ENCODE measurements at places on chromosomes 2 and 18.
A peak's percentile ranks its signal among the peaks of the same experiment; 100 is the strongest.

GRCh38 chr2:68319398-68320117 lies at the start of gene CNRIP1:
Gene CNRIP1 (minus strand): TSS chr2:68319949. CDS start chr2:68319400, 549 bp downstream.
- no peak for DNase-seq

DNA sequence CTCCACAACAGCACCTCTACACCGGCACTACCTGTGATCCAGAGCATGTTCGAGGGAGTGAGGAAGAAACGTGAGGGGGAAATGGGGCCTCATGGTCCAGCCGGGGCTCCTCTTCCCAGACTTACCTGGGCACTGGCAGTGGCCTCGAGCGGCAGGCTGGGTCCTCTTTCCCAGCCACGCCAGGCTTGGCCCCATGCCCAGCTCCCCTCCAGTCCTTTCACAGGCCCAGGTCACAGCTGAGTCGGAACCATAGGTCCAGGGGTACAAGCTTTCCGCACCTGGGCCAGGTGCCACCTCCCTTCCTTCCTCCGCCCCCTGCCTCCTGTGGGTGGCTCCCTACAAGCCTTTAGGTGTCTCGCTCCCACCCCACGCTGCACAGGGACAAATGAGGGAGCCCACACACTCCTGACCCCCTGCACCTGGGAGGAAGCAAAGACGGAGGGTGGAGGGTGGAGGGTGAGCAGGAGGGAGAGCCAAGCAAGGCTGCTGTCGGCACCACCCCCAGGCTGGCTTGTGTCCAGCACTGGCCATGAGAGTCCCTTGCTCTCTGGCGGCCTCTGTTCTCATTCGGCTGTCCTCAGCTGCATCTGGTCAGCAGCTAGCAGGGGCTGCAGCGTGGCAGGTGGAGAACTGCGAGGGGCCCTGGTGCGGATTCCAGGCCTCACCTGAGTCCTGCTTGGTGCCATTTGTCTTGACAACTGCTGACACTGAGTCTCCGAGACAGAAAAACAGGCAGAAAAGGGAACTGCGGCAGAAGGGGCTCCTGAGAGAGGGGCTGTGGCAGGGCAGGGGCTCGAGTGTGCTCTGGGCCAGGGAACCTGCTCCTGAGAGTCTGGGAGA lies 26.8 kb downstream of the ADRA2B start:
- no peak for DNase-seq

- no peak for DNase-seq
Observed at GRCh38 chr2:224924631-224925030, 117.6 kb downstream of the DOCK10 start.

DNA sequence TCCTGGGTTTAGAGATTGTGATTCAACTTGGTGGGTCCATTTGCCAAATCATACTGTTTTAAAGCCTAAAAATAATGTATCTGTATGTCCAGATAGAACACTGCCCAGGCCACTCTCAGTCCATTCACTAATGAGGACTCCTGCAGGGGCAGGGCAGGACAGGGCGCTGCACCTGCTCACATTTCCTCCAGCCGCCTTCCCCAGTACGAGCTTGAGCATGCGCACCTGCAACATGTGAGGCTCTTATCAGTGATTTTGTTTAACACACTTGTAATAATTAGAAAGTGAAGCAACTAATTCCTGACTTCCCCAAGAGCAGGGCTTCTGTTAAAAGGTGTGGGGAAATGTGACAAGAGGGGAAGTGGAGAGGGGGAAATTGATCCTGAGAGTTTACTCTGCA lies 89.7 kb downstream of the AFF3 start:
- no peak for DNase-seq

DNA sequence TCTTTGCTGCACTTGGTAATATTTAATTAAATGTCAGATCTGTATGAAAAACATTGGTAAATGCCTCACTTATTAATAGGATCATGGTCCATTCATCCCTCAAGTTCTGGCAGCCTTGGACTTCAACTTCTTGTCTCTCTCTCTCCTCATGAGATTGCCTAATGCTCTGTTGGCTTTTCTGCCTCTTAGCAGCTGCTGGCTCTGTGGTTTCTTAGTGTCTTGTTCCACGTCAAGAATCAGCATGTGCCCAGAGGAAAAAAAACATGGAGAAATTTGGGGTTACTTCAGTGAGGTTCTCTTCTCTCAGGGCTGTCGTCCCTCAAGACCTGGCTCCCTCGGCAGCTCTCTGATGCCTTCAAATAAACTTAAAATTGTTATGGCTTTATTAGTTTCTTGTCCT lies 75.4 kb downstream of the TAF4B start:
- DNase-seq = no peak

DNA sequence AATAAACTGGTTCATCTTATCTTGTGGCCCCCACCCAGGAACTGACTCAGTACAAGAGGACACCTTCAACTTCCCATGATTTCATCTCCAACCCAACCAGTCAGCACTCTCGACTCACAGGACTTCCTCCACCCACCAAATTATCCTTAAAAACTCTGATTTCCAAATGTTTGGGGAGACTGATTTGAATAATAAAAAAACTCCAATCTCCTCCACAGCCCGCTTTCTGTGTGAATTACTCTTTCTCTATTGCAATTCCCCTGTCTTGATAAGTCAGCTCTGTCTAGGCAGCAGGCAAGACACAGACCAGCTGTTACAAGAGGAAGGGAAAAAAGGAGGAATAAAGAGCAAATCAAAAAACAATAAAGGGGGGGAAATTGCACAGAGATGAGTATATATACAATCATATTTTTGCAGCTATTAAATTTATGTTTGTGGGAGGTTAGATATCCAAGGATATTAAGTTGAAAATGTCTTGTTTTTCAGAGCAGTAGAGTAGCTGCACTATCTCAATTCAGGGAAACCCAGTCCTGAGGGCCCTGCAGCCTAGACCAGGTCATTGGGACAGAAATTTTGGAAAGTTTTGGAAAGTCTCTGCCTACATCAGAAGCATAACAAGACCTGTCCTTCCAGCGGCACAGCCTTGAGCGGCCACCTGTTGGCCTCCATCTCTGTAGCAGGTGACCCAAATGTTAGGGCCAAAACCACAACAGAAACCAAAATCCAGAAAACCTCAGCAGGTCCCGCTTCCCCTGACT lies 32.8 kb upstream of the SIGLEC15 start:
- DNase-seq = no peak

GRCh38 chr2:20469595-20469994 lies 22.7 kb downstream of the RHOB start:
- no peak for DNase-seq

DNA sequence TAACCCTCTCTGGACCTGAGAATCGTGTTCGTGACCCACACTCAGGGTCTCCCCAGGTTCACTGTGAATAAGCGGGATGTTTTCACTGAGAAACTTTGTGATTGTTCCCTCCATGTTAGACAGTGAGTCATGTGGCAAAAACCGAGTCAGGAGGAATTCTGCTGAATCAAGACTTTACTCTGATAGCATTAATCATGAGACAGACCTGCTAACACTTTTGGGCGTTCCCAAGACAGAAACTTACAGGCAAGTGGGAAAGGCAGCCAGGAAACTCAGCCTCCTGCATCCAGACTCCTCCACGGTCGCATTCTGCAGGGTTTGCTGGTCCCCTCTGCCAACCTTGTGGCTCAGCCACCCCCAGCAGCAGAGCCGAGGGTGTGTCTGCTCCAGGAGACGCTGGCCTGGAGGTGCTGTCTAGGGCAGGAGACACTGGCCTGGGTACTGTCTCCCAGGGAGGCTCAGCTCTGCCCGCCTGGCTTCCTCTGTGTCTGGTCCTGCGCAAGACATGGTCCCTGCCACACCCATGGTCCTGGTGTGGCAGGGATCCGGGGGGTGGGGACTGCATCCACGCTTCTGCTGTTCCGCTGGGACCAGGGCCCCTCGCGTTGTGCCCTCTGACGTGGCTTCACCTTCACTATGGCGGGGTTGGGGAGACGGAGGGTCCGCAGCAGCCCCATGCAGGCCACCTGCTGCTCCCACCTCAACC lies 177.4 kb downstream of the TWIST2 start:
- DNase-seq = no peak

DNA sequence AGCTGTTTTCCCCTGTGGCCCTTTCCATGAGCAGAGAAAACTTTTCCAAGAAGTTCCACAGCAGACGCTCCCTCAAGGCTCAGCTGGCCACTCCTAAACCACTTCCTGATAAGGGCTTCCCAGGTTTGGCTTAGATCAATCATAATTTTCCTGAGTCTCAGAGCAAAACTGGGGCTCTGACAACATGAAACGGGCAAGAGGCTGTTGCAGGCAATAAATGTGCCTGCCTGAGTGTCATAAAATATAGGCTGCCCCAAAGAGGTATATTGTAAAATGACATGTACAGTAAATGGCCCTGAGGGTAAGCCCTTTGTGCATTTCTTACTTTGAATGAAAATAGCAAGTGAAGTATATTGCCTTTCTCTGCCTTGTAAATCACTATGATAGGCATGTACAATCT lies 105.6 kb upstream of the UXS1 start:
- DNase-seq = no peak

DNA sequence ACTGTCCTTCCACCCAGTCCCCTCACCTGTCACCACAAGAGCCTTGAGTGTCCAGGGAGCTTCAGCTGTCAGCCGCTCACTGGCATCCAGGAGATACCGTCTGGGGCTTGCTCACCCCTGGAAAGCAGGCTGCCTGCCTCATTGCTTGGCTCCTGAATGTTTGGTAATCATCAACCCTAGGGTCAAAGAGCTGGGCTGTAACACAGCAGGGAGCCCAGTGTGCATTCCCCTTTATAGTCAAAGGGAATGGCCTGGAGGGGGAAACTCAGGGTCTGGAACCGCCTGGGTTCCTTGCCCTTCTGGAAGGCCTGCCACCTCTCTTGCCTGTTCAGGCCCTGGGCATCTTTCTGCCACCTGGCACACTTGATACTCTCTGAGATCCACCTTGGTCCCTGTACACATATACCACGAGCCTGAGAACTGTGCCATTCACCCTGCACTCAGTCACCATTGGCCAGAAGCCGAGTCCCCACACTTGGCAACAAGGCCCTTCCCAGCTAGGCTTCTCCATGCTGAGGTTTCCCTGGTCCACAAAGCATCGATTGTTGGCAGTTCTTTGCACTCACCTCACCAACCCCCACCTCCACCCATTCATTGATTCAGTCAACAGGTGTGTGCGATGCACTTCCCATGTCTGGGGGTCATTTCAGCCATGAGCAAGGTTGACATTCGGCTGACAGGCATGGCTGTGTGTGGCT lies 35.0 kb downstream of the TPRKB start:
- no peak for DNase-seq

GRCh38 chr2:239264492-239264837 lies 136.4 kb downstream of the HDAC4 start:
- peak; percentile 58 for DNase-seq

GRCh38 chr2:232652505-232652851 lies 19.1 kb downstream of the EFHD1 start:
- no peak for DNase-seq

GRCh38 chr2:228675091-228675490 lies 493.6 kb upstream of the SPHKAP start:
- no peak for DNase-seq

DNA sequence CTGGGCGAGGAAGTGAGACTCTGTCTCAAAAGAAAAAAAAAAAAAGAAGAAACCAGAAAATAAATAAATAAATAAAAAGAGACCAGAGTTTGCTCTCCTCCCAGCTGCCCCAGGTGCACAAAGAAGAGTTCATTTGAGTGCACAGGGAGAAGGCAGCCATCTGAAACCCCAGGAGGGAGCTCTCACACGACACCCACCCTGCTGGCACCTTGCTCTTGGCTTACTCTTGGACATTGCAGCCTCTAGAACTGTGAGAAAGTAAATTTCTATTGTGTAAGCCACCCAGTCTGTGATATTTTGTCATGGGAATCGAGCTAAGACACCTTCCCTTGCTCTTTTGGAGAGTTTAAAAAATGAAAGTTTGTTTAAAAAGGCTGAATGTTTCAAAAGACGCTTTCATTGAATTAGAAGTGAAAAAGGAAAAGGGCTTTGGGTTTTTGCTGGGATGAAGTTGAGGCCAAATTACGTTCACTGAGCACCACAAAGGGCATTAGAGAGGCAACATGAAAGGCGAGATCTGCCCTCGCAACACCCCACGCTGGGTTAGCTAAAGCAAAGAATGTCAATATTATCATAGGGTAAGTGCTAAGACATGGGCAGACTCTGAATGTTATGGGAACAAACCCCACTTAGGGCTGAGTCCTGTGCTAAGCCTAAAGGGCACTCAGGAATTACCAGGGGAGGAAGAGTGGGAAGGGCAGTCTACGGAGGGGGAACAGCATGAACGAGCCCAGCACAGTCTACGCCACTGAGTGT lies 128.9 kb upstream of the RIOK3 start:
- DNase-seq = no peak

All from SK-N-MC (cell line).